ENCODE measurements at places on chromosomes 4 and X.

GRCh38 chrX:140091125-140091886 is 126.0 kb upstream of the CXorf66 start:
- no peak for DNase-seq

DNA sequence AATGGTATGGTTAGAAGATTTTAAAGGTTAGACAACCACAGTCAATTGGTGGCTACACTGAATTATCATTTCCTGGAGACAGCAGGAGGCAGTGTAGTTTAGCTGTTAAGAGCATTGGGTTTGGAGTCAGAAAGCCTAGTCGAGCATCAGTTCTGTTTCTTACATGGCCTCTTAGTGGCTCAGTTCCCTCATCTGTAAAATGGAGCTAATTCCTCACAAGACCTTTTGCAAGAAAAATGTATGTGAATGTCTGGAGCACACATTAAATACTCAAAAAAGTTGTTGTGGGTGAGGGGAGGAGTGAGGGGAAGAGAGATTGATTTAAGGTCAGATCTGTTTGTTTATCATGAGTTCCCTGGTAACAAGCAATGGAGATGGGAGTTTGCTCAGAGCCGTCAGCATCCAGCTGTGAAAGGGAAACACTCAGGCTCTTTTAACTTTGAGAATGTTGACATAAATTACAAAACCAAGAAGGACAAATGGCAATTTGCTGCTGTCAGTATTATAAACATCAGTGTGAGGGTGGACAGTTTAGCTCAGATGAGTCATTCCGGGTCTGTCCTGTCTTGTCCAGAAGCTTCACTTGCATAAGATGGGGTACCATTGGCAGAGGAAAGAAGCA is 98.2 kb upstream of the PGRMC2 start:
- DNase-seq: no peak

DNA sequence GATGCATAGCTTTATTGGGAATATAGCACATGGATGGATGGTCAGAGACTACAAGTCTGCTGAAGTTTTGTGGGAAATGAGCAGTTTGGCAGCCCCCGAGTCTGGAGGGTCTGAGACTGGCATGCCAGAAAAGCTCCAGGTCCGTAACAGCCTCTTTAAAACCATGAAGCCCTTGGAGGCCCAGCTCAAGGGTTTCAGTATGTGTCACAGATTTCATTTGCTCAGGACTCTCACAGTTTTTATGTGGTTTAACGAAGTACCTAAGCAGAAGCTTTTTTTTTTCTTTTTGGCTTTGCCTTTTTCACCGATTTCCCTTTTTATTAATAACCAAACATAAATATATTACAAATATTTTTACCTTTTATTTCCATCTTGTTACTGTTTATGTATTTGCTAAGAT is 30.6 kb upstream of the TMEM184C start:
- no peak for DNase-seq

- DNase-seq: no peak
Measured at GRCh38 chr4:153634738-153635353, 49.2 kb upstream of the TLR2 start.

GRCh38 chrX:129557844-129558480 is 17.9 kb downstream of the OCRL start:
- DNase-seq: no peak

DNA sequence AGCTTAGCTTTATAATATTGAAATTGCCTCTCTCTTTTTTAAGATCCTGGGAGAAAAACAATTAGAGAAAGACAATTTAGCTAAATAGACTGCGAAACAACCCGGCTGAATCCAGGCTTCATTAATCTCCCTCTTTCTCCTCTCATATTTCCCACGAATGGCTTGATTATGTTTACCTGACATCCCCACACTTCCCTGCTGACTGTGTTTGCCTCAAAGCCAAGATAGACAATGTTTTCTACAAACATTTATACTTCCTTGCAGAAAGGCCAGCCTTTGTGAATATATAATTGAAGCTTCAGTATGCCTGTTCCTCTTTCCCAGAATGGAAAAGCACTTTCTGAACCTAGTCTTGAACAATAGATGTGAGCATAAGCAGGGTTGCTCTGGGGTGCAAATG is 566.8 kb downstream of the PDHA2 start:
- no peak for DNase-seq

GRCh38 chr4:153189016-153189801 is 15.0 kb upstream of the TRIM2 start:
- no peak for DNase-seq

GRCh38 chrX:43745938-43746721 is 90.0 kb downstream of the MAOA start:
- no peak for DNase-seq

GRCh38 chr4:100796332-100796731 is 278.5 kb upstream of the EMCN start:
- DNase-seq: no peak

DNA sequence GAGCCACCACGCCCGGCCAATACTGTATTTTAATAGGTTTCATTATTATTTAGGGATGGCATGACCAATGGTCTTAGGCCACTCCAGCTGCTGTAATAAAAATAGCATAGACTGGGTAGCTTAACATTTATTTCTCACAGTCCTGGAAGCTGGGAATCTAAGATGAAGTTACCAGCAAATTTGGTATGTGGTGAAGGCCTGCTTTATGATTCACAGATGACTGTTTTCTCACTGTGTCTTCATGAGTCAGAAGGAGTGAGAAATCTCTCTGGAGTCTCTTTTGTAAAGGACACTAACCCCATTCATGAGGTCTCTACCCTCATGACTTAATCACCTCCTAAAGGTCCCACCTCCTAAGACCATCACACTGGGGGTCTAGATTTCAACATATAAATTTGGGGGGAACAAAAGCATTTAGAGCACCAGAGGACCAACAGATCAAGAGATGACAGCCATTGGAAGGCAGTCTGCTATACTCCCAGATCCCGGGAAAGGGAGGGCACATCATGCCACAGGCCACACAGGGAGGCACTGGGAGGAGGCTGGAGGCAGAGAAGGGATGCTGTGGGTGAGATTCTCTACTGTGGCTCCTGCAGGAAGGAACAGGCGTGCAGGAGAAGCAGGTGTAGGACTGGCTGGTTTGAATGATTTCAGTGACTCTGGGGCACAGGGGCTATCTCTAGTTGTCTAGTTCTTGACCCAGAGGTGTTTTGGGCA is 335.8 kb upstream of the SFRP2 start:
- DNase-seq: no peak

- no peak for DNase-seq
Measured at GRCh38 chrX:95884186-95884585, 800.5 kb upstream of the DIAPH2 start.

GRCh38 chr4:127631420-127631819 is 1.3 kb upstream of the INTU start:
- DNase-seq: no peak

- DNase-seq: no peak
Measured at GRCh38 chrX:13223868-13224567, 95.8 kb downstream of the ATXN3L start.

GRCh38 chr4:147831551-147832171 is 99.8 kb downstream of the ARHGAP10 start:
- DNase-seq: no peak

GRCh38 chr4:152880263-152880662 is 55.9 kb upstream of the FHDC1 start:
- DNase-seq: no peak

GRCh38 chr4:139576219-139576618 is 20.2 kb upstream of the SETD7 start:
- no peak for DNase-seq

DNA sequence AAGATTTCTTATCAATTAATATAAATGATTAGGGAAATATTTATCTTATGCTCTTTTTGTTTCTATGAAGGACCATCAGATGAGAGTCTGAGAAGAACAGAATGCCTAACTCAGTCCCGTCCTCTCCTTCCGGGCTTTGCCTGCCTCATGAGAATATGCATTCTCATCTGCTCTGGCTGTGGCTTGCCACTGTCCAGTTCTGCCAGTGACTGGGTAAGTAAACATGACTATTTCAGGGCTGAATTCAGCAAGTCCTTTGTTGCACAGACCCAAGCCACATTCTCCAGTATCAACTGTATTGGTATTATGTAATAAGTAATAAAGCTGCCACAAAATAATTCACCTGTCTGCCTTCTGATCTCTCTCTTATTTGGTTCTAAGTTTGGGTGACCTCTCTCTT is 110.7 kb downstream of the WDFY3 start:
- no peak for DNase-seq

DNA sequence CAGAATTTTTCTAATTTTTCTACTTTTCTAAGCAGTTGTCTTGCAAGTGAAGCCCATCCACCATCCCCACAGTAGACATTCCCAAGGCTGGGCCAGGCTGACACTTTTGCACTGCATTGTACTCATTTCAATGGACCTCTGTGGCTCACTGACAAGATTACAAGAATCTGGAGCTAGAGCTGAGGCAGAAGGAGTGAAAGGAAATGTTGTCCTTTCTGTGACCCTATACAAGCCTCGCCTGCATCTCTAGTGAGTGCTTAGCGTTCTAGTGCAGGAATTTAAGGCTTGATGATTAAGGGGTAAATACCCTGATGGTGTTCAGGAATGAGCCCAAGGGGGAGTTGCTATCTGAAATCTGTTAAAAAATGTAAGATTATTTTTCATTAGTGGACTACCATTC is 6.3 kb downstream of the MAGED1 start:
- no peak for DNase-seq

DNA sequence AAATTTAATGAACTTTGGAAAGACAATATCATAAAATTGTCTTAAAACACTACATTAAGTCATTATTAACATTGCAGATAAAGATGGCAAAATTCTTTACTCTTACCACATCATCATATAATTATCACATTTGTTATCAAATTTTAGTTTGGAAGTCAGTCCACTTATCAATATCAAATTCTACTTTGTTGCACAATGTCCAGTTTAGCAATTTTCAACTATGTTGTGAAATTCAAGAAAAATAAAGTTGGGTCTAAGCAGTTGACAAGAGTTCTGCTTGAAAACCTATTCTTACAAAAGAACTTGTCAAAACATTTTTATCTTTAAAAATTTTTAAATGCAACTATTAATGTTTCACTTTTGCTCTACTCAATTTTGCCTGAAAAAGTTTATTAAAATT is 44.7 kb upstream of the TET2 start:
- DNase-seq: no peak

- no peak for DNase-seq
Measured at GRCh38 chrX:13754765-13755164, 20.2 kb downstream of the OFD1 start.

DNA sequence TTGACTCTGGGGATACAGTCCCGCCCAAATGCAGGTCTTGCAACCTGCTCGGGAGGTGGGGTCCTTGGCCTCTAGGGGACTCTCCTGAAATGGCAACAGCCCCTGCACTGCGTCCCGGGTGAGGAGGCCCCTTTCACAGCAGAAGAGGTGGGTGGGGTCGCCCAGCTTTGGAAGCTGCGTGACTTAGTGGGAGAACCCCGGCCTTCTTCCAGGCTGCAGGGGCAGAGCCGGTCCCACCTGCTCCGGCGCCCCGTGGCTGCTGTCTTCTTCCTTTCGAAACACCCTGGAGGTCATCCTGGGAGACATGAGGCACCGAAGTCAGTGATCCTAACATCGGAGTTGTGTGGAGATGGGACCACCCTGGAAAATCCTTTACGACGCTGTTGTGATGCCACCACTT is 103.7 kb upstream of the ADRA2C start:
- DNase-seq: no peak

DNA sequence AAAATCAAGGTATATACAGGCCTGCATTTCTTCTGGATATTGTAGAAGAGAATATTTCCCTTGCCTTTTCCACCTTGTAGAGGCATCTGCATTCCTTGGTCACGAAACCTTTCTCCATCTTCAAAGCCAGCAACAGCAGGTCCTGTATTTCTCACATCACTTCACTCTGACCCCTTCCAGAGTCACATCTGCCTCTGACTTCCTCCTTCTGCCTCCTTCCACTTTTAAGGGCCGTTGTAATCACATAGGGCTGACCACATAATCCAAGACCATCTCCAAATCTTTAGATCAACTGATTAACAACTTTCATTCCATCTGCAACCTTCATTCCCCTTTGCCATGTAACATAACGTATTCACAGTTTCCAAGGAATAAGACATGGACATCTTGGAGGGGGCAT is 38.3 kb upstream of the NDP start:
- no peak for DNase-seq

- DNase-seq: no peak
Measured at GRCh38 chr4:84530871-84531270, 31.8 kb upstream of the NKX6-1 start.

- DNase-seq: no peak
Measured at GRCh38 chr4:106951891-106952290, 84.2 kb downstream of the DKK2 start.

DNA sequence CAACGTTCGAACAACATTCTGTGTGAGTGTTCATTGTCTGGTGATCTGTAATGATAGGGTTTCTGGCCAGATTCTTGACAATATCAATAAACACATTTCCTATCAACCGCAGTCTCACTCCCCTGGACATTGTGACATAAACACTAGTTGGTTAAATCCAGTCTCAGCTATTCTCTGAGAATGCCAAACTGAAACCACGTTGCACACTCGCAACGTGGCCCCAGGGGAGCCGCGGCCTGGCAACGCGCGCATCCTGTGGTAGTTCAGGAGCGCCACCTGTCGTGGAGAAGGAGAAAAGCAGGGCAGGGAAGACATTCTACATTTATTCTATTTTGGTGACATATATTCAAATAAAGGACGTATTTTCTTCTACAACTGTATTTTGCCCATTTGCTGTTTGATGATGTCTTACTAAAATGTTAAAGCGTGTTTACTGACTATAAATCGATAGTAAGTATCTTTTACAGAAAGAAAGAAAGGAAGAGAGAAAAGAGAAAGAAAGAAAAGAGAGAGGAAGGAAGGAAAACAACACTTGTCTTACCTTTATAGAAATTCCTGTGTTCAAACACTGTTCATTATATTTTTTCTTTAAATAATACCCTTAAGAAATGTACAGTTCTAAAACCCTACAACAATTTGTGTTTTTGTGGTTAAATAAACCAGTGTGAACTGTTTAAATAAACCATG is 738.3 kb upstream of the FRG1 start:
- no peak for DNase-seq

DNA sequence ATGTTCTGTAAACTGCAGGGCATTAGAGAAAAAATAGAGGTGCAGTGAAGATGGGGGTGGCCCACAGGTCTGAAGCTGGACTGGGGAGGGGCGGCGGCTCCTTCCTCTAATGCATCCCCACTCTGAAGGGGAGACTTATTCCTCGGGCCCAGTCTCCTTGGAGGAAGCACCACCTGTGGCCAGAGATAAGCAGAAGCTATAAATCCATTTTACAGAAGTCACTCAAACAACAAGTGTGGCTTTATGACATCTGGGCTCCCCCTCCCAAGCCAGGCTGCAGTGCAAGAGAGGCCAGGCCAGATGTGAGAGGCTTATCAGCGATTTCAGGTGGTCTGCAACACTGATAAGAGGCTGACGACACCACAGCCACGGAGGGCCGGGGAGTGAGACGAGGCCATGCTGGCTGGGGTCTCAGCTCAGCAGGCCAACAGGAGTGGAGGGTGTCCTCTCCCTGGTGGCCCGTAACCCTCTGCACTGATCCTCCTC is 15.8 kb downstream of the CYTL1 start:
- DNase-seq: no peak

DNA sequence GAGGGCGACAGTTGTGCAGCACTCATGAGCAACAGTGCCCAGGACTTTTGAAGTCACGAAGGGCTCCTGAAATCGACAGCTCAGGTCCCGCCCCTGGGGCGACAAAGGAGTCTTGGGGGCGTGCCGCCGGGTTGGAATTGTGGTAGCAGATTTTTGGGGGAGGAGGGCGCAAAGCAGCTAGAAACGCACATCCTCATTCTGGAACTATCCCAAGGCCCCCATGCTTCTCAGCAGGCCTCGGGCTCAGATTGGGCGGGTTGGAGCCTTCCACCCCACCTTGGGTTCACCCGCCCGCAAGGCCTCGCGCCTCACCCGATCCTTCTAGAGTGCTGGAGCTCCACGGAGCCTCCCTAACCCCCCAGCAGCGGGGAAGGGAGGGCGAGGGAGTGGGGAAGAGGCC is 85.5 kb downstream of the HPRT1 start:
- DNase-seq: no peak

Data from activated CD4-positive, CD25-positive, alpha-beta regulatory T cell treated with anti-CD3 and anti-CD28 coated beads, Interleukin-2, amount 50 U/mL, for 72 hours (primary cell).